ENCODE measurements at places on chromosomes 7 and 10.

GRCh38 chr7:147022056-147022455, 905.5 kb downstream of the CNTNAP2 start:
- DNase-seq = no peak

DNA sequence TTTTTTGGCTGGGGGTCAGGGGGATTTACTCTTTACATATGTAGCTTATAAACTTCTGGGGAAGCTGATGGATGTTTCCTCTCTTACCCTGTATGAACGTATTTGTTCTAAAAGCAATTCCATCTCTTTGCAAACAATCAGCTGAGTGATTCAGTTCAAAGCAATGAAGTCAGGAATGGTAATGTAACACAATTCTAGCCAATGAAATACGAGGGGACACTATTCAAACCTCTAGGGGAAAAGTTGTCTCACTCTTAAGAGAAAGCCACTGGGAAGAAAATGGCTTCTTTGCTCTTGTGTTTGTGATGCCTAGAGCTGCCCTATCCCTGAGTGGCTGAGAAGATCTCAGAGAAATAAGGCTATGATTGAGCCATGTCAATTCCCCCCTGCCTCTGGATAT, 134.8 kb upstream of the SEMA3C start:
- DNase-seq = no peak

GRCh38 chr7:64888561-64888900, 14.5 kb upstream of the ZNF273 start:
- DNase-seq = no peak

- DNase-seq = no peak
Measured at GRCh38 chr10:67608001-67608400, 88.0 kb downstream of the CTNNA3 start.

DNA sequence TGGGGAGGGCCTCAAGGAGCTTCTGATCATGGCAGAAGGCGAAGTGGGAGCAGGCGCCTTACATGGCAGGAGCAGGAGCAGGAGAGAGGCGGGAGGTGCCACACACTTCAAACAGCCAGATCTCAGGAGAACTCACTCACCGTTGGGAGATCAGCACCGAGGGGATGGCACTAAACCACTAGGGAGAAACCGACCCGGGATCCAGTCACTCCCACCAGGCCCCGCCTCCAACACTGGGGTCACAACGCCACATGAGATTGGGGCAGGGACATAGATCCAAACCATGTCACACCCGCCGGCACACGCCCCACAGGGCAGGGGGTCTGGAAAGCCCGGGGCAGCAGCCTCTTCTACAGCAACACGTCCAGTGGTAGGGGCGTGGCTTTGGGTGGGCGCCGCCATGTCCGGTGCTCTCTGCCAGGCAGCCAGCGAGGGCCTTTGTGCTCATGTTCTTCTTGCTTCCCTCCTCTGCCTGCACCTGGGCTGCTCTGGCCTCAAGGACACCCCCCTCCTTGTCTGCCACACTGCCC, 233.8 kb upstream of the SHH start:
- no peak for DNase-seq

DNA sequence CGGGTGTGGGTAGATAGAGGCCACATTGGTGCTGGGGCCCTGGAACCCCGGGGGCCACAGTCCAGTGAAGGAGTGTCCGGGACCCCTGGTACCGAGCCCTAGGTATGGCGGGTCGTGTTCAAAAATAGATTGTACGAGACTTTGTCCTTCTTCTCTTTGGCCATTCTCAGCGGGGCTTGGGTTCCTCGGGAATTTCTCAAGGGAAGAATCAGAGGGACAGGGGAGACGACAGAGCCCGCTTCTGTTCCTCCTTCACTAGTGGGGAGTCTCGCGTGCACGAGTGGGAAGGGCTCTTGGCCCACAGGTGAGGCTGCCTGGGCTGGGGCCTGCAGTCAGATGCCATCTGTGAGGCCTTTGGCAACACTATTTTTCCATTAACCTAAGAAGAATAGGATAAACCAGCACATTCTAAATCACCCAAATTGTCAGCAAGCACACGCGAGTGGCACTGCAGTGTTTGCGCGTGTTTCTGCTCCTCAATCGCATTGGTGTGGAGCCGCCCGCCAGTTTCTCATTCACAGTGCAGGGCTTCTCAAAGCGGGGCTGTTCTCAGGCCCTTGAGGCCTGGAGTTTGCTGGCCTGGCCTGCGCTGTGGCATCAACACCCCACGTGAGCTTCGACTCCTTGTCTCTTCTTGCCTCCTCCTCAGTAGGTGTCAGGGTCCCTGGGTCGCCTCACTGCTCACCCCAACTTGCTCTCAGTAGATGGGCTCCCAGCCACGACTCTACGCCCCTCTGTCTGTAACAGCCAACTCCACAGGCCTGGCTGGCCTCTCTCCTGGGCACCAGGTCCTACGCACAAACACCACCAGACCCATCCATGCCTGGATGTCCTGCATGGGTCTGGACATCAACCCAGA, 187.6 kb upstream of the SHH start:
- peak; percentile 43 for DNase-seq
